BJ (cell line): ENCODE measurements at places on chromosomes 13 and 19.

DNA sequence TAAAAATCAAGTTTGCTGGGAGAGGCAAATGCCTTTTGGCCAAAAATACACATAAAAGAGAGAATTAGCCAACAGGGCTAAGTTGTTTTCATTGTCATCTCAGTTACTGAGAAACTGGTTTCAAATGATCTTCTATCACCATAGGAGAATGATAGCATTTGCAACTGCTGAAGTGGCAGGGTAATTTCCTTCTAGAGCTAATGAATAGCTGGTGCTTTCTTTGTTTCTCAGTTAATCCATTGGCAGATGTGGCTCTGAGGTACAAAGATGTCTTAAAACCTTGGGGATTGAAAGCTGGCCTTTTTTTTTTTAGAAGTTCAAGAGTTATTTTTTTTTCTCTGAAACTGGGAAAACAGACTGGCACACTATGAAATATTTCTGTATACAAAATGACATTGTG, 332.7 kb upstream of the KLF12 start:
- DNase-seq = no peak

- no peak for DNase-seq
Measured at GRCh38 chr19:51386882-51387520, 773 bp downstream of the LIM2 start.

DNA sequence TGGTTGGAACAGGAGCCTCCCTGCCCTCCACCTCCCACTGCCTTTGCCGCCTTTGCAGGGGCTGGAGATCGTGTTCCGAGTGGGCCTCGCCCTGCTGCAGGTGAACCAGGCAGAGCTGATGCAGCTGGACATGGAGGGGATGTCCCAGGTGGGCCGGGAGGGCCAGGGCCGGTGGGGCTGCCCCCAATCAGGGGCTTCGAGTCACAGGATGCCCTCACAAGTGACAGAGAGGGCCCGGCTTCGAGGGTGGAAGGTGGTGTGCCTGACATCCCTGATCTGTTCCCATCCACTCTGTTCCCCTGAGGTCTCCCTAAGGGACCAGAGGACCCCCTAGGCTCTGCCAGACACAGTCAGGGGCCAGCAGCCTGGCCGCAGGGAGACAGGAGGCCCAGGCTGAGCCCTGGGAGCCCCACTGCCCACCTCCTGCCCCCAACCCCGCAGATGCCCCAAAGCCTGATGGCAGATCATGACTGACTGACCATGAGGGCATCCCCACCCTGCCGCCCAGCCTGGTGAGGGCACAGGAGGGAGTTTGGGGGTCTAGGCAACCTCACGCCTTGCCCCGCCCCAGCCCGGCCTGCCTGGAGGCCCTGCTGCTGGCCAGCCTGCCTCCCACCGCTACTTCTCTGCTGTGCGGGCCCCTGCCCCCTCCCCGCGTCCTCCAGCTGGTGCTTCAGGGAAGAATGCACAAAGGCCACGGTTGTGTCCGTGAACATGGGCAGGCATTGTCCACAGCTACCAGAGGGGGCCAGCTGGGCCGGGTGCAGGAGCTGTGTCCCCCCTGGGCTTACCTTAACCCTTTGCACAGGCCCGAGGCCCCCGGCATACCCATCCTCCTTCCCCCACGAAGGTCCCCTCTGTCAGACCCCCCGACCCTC, 21.8 kb downstream of the EVI5L start:
- no peak for DNase-seq

GRCh38 chr13:75685239-75685697, 49.1 kb downstream of the LMO7 start:
- DNase-seq = peak; percentile 77

DNA sequence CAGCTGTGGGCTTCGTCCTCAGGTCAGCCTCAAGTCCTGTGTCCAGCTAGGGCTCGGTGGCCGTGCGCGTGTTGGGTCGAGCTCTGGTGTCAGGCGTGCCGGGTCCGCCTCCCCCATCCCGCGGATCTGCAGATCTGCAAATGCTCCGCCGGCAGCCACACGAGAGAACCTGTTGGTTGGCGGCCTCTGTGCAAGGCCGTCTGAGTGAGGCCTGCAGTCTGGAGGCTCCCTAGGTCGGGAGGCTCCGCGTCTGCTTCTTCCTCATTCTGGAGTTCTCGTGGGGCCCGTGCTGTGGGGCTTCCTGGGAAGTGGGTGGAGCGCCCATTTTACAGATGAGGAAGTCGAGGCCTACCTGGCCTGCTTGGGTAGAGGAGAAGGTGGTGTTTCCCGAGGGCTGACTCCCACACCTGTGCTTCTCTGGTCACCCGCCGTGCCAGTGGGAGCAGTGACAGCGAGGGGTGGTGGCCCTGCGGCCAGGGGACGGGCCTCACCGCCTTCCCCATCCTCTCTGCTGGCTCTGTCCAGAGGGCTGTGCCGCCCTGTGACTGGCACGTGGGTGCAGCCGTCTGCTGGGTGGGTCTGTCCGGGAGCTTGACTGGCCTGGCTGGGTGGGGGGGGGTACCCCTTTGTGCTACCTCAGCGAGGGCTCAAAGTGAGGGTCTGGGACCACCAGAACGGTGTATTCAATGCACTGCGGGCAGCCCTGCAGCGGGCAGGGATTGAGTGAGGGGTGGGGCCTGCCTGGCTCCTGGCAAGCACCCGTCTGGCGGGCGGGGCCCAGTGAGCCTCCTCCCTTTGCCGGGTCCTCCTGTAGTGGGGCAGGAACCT, 3.3 kb downstream of the CSNK1G2 start:
- no peak for DNase-seq

DNA sequence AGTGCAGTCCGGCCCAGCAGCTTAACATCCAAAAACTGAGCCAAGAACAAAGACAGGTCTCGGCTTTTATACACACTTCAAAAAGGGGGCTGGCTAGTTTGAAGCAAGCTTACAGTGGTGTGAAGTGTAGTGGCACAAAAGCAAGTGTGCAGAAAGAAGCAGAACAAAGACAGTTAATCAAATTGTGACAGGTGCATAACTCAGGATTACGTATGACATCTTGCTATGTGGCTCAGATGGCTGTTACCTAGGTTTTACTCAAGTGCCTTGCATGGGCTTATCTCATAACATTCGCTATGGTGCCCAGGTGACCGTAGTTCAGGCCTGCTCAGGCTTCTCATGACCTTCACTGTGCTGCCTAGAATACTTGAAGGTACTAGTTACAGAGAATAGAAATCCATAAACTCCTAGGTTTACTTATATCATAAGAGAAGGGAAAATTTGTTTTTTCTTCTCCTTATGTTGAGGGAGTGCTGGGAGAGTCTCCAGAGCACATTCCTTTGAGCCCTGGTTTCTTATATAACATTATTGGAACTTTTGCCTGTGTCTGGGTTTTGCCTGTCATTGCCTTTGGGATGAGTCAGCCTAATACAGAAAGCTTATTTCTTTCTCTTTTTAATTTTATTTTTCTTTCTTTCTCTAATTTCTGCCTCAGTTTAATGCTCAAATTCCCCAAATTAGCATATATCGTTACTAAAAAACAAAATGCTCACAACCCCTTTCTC, 1629.1 kb upstream of the PCDH20 start:
- no peak for DNase-seq

GRCh38 chr13:75480671-75481175, 1.2 kb downstream of the TBC1D4 start:
- DNase-seq = no peak

DNA sequence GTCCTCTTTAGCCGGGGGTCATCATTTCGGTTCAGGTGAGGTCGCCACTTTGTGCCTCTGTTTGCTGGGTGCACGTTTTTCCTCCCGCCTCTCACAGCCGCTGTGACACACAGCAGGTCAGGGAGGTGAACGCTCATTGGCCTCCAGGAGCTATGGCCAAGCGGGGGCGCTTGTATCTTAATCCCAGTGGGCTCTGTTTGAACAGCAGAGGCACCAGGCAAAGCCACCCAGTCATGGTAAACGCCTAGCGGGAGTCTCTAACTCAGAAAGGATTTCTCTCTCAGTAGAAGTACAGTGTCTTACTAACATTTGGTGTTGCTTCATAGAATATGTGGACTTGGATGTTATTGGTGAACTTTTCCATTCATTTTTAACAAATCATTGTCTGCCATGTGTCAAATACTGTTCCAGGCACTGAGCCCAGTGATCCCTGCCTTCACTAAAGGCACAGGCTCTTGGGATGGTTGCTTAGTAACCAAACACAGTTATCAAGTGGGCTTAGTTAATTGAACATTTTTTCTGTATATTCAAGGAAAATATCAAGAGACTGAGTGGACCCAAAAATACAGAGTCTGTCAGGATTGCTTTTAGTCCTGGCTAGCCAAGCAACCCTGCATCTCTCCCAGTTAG, 186.7 kb downstream of the STK24 start:
- DNase-seq = no peak

- DNase-seq = no peak
Measured at GRCh38 chr19:35355791-35356460, 2.3 kb upstream of the FFAR3 start.

- no peak for DNase-seq
Measured at GRCh38 chr13:110297011-110297410, 9.9 kb downstream of the COL4A1 start.

DNA sequence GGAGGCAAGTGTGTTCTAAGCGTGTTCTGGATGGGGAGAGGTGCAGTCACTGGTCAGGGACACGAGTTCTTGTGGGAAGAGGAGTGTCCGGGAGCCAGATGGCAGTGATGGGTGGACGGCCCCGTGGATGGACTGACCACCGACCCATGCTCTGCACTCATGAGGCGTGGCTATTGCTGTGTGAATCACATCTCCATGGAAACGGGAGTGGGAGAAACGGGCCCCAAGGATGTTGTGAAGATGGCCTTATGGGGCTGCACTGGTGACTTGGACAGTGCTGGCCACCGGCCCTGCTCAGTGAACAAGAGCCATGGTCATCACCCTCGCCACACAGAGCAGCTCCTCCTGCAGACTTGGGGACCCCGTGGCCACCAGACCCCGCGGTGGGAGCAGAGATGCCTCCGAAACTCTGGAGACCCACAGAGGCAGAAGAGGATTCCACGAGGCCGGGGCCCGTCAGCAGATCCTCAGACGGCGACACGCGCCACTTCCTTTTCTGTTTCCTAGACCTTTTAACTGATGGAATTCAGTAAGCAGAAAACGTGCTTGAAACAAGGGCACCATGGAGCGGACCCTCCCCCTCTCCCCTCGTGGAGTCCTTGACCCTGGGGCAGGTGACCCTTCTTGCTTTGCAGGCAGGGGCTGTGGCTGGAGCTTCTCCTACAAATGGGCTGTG, 47.5 kb downstream of the GAS6 start:
- DNase-seq = no peak

GRCh38 chr19:44806291-44806690, 2.6 kb upstream of the BCAM start:
- DNase-seq = no peak

DNA sequence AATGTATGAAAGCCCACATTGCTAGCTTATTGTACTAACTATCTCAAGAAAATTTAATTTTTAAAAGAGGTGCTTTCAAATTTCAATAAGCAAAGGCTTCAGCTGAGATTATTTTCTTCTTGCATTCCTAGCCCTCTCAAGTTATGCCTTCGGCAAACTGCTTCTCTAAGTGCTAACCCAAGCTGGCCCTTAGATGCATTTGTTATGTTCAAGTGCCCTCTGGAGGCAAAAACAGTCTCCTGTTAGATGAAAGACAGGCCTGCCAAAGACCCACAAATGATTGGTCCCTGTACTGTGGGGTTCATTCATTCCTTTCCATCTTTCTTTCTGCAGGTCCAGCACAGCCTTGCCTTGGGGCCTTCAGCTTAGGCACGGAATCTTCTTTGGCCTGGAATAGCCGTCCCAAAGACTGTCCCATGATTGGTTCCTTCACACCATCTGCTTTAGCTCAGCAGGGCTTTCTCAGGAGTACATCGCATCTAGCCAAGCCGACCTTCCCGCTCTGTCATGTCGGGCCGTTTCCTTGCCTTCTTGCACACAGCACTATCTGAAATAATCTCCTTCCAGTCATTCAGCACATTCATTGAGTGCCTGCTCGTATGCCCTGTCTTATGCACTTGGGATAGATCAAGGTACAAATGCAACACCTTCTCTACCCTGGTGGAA, 26.4 kb upstream of the TPTE2 start:
- no peak for DNase-seq

GRCh38 chr13:86792153-86792651, 879.0 kb upstream of the SLITRK5 start:
- no peak for DNase-seq

- no peak for DNase-seq
Measured at GRCh38 chr13:35714588-35715377, 238.3 kb upstream of the MAB21L1 start.

DNA sequence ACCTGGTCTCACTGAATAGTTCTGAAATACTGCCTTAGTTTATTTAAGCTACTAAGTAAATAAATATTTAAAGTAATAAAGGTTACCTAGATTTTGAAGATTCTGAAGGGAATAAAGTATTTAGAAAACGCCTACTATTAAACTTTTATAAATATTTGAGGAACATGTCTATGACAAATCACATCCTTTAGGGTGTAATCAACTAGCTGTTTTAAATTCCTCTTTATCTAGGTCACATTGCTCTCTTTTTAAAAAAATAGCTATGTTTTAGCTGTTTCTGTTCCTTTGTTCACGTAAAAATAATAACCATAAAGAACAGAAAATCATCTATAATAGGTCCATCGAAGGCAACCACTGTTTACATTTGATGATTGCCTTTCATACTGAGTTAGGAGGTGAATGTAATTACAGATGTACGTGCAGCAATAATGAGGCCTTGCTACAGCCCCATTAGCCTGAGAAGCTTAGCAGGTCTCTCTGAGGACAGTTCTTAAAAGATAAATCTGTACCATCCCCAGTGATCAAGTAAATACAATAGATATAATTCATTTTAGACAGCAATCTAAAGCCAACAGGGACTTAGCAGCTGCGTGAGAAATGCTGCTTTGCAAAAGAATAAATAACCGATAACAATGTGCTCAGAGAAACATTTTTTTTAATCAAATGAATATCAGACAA, 449.5 kb downstream of the LIG4 start:
- DNase-seq = no peak

DNA sequence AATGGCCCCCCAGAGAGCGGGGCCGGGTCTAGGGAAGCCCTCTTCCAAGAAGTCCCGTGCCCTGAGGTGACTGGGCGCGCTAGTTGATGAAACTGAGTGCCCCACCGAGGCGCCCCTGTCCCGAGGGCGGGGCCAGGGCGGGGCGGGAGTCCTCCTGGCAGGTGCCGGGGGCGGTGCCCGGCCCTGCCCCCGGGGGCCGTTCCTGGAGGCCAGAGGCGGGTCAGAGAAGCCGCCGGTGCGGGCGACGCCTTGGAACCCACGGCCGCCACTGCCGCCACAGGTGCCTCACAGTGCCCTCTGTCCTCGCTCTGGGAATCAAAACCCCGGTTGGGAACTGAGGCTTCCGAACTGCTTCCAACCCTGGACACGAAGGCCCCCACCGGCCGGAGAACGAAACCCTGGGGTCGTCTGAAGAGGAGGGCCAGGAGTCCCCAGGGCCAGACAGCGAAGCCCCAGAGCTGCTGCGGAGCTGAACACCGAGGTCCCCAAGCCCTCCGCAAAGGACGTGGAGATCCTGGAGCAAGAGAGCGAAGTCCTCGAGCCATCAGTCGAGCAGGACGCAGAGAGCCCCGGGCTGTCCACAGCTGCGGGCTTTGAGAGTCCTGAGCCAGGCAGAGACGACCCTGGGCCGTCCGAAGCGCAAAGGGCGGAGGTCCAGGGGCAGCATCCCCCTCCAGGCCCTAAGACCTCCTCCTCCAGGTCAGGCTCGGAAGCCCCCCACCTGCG, at the start of gene MISP3:
Gene MISP3 (plus strand): TSS at position 252 of the 726 bp plus-strand sequence. CDS start 524 bp downstream, outside the sequence.
- DNase-seq = no peak
